ENCODE measurements at places on chromosomes 2 and 18.
A peak's percentile ranks its signal among the peaks of the same experiment; 100 is the strongest.

GRCh38 chr2:47043142-47043890, 111.8 kb downstream of the STPG4 start:
- DNase-seq, result no peak

DNA sequence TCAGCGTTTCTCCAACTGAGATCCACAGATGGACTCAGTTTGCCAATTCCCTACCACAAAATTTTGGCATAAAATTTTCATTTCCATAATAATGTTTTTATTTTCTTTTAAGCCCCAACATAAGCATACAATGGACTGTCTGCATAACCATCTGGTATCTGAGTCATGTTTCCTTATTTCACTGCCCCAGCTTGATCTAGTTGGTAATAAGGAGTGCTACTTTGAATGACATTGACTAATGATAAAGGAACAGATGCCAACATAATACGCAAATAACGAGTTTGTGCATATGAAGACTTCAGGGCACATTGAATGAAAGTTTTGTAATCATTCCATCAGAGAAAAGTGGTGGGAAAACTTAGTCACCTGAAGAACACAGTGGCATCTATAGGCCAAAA, 8.8 kb upstream of the MBD2 start:
- no peak for DNase-seq

- DNase-seq, result no peak
Measured at GRCh38 chr2:239203443-239204135, 197.2 kb downstream of the HDAC4 start.

GRCh38 chr2:237156031-237156856, 70.6 kb downstream of the COPS8 start:
- DNase-seq, result no peak

- DNase-seq, result no peak
Measured at GRCh38 chr2:68435615-68436014, 31.5 kb downstream of the FBXO48 start.

DNA sequence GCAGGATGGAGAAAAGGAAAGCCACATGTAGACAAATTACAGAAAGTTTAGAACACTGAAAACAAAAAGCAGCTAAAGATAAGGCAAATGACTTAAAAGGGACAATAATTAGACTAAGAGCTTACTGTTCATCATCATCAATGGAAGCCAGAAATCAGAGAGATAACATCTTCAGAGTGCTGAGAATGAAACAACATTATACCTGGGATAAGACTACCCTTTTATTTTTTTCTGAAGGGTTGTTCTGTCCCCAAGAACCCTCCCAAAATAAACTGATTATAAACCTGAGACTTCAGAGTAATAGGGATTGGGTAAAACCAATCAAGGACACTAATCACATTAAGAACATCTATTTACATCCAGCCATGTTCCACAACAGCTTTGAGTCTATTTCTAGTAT, 6.9 kb upstream of the NEDD4L start:
- no peak for DNase-seq

DNA sequence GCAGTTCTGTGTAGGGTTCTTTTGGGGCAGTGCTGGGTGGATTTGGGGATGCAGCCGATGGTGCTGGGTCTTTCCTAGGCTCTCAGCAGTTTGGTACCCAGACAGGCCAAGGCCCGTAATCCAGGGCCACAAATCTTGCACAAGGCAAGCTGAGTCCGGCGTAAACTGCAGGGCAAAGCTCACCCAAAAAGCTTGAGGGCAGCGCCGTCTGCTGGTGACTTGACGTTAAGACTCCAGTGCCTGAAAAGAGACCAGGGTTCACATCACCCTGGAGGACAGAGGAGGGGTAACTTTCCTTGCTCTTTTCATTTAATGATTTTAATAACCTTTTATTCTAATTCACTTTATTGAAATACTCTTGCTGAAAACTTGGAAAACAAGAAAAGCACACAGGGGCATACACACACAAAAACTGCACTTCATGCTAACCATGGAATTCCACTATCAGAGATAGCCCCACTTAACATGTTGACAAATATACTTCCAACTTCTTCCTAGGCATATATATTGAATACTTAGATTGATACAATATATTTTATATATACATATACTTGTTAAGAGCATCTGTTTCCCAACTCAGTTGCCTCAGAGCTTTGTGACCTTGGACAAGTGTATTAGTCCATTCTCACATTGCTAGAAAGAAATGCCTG, 38.9 kb downstream of the CNGA3 start:
- DNase-seq, result peak; percentile 73

DNA sequence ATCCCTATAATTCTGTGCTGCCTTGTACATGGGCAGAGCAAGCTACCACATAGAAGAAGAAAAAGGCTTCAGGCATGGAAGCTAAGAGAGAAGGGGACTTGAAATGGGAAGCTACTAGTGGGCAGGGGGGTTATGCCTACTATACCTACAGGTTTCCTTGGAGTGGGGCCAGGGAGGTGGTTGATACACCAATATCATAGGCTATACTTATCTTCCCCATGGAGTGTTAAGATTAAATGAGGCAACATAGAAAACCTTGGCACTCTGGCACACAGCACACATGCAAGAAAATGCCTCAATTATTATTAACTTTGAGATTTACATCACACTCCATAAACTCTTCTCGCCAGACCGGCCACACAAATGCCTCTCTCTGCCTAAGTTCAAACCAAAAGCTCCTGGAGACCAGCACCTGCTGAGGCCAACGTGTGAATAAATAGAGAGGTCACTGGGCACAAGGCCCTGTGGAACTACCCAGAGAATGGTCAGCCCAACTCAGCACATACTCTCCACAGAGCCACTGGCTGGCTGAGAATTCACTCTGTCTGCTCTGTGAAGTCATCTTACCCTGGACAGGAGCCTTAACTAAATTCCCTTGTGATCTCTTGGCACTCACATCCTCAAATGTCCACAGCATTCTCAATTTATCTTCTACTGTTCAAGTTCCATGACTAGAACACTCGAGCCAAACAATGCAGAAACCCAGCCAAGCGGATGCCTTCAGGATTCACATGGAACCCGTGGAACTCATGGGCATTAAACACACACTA, 498.7 kb downstream of the BCL11A start:
- DNase-seq, result no peak

DNA sequence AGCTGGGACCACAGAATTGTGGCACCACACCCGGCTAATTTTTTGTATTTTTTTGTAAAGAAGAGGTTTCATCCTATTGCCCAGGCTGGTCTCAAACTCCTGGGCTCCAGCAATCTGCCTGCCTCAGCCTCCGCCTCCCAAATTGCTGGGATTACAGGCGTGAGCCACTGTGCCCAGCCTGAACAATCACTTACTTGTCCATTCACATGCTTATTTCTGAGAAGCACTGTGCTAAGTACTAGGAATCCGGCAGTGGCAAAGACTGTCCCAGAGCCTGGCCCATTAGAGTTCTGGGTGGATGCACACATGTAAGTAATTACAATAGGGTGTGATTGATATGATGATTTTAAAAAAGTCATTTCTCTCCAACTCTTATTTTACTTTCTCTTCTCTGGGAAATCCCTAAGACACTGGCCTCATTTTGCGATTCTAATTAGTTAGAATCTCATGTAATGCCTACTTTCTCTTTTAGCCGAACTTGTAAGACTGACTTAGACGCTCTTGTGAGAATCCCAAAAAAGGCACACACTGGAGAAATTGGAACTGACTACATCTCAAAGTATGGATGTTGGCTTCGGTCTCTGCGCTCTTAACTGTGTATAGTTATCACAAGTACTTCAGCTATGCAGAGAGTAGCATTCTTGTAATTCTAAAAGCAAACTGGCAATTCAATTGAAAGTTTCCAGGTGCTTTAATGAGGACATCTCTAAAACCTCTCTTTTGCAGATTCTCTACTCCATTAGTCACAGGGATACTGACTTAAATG, 567.7 kb downstream of the DCC start:
- no peak for DNase-seq

DNA sequence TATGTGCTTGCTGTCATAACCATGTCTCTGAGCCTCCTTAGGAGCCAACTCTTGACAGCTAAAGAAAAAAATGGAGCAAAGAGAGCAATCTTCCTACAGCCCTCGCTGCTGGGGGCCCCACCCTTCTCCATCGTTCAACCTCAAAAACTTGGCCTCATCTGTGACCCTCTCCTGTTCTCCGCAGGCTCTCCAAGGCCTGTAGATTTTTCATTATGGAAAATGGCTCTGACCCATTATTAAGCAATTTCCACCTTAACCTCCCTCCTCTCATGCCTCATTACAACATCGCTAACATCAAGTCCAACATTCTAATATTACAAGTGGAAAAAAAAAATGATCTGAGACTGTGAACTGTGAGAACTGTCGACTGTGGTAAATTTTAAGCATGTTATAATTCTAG, 98.7 kb downstream of the SLC8A1 start:
- no peak for DNase-seq

GRCh38 chr18:49788327-49788898, 24.9 kb downstream of the ACAA2 start:
- no peak for DNase-seq

- no peak for DNase-seq
Measured at GRCh38 chr2:5215989-5216607, 476.1 kb upstream of the SOX11 start.

DNA sequence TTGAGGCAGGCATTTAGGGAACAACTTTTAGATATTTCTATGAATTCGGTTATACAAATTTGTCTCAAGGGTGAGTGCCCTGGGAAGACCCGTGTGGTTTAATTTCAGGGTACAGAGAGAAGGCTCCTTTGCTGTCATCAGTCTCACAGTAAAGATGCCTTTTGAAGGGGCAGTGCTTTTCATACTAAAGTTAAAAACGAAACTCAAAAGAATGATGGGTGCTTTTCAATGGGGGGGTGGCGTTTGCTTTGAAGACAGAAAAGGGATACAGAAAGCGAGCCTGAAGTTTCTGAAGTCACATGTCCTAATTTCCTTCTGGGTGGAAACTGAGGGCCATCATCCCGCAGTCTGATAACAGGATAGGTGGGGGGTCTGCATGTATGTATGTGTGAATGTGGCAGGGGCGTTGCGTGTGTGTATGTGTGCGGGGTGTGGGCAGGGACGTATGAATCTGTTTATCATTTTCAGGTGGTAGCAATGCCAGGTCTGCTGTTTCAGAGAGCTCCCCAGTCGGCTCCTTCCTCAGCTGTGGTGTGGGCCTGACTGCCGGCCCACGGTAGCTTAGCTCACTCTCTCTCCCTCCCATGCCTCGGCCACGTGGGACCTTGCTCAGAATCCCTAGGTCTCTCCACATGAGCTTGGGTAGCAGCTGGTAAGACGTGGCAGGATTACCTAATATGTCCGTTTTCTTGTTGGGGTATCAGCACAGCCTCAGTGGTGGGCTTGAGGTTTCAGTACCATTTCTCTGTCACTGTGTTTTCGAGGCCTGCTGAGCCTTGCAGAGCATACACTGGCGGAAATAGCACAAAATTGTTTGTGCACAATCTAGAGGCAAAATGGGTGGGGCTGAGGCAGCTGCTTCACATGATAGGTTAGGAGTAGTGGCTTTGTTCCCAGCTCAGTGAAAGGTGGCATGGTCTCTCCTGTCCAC, 32.7 kb downstream of the ARHGAP25 start:
- DNase-seq, result no peak

DNA sequence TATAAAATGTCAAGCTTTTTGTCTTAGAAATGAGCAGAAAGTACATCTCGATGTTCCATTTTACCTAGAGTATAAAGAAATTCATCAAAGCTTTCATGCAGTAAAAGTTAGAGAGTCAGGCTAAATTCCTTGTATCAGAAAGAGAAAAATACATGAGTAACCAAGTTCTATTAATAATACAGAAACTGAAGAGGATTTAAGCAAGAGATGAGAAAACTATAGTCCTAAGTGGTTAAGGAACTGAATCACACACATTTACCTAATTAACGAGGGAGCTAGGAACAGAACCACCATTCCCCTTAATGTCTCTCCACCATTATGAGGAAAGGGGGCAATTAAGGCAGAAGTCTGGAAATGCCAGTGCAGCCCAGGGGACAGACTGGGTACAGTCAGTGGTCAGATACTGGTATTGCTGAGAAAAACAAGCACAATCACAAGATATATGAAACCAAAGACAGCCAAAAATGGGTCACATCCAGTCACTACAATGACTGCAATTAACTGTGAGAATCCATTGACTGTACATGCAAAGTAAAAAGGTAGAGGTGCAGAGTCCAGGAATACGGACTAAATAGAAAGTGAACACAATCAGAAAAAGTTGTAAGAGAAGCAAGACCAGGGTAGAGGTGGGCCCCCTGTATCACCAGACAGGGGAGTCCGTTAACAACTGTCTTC, 23.9 kb downstream of the MAP4K3 start:
- no peak for DNase-seq

DNA sequence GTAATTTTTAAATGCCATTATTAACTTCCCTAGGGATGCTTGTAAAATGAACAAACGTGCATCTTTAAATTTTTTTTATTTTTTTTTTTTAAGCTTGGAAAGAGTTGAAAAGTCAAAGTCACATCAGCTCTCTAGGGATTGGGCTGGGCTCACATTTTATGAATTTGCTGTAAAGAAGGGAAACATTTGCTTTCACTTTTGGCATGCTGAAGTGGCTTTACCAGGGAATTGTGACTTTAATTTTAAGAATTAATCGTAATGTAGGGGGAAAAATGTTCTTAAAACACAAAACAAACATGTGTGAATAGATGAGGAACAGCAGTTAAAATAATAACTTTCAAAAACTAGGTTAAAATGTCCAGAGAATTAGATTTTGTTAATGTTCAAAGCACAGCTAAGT, 123.0 kb downstream of the AGAP1 start:
- DNase-seq, result no peak

- DNase-seq, result no peak
Measured at GRCh38 chr2:164620457-164620856, 825 bp downstream of the GRB14 start.

GRCh38 chr2:65435625-65436168, 3.3 kb upstream of the SPRED2 start:
- DNase-seq, result peak; percentile 86

- no peak for DNase-seq
Measured at GRCh38 chr2:215850380-215850779, 163.0 kb downstream of the MREG start.

DNA sequence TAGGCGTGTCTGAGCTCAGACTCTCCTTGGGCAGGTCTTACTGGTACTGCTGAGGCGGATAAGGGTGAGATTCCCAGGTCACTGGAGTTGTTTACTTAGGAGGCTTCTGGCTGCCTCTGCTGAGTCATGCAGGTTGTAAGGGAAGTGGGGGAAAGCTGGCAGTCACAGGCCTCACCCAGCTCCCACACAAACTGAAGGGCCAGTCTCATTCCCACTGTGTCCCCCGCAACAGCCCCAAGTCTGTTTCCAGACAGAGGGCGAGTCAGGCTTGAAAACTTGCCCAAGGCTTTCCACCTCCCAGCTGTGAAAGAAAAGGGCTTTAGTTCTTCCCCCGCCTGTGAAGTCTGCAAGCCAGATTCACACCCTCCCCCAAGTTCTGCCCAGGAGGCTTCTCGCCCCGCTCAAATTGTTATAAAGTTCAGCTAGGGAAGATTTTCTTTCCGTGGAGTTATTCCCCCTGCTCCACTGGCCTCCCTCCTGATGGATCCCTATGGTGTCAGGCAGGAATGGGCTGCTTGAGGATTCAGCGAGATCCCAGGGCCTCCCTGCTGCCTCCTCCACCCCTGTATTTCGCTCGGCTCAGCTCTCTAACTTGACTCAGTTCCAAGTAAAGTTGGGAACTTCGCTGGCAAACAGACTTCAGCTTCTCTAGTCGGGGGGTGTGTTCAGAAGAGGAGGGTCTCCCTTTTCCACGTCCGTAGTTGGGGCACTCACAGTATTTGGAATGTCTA, 248.6 kb downstream of the NR4A2 start:
- no peak for DNase-seq
